NCI-H446 treated with DMSO at 0.1 percent for 48 hours (cell line): ENCODE measurements at places on chromosomes 2 and 18.

DNA sequence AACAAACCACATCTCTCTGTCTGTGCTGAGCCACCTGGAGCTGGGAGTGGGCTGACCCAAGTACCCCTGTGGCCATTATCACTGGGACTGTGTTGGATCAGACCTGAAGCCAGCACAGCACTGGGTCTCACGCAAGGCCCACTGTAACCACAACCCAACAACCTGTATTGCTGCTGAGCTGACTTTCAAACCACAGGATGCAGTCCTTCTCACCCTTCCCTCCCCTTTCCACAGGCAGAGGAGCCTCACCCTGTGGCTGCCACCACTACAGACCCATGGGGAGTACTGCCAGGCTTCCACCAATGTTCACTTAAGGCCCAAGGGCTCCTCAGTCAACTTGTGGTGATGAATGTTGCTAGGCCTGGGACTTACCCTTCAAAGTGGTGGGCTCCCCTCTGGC is 135.7 kb downstream of the DIS3L2 start:
- no peak for DNase-seq

DNA sequence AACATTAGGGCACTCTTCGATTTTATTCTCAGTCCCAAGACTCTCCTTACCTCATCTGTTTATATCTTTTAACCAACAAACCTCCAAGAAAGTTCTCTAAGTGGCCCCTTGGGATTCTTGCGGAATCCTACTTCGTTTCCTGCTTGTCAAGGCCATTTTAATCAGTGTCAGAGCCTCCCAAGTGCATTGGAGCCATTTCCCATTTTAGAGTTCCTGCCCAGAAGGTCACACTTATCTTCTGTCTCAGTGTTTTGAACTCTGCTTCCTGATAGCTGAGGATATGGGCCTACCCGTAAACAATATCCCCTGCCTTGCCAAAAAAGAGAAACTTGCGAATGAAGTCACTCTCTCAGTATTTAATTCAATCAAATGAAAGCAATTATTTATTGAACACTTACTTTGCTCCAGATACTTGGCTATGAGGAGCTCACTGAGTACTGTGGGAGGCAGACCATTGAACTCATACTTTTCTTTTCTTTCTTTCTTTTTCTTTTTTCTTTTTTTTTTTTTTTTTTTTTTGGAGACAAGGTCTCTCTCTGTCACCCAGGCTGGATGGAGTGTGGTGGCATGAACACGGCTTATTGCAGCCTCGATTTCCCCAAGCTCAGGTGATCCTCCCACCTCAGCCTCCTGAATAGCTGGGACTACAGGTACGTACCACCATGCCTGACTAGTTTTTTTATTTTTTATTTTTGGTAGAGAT is 5.7 kb upstream of the NOSTRIN start:
- DNase-seq: no peak

DNA sequence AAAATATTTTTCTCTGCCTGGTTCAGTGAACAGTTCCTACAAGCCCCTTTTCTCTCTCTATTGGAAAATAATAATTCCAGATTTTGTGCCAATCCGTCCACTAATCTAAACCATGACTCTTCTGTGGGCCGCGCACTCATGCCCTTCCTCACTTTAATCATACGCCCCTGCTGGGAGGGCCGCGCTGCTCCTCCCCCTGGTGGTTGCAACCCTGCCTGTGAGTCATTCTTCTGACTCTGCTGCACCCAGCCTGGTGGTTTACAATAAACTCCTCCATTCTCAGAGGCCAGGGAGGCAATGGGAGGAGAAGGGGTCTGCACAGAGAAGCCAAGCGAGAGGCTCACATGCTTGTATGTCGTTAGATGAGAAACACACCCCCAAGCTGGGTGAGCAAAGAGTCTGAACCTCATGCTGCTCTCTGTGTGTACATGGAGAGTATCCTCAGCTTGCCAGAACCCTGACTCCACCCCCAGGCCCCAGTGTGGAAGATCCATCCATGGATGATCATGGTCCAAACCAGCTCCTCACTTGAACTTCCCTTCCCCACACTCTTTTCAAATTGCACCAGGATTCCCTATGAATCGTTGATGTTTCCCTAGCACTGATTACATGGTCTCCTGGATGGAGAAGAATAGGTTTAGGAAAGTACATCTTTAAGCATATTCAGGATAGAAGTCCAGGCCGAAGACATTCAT is 228.9 kb downstream of the ANKRD30B start:
- no peak for DNase-seq

GRCh38 chr2:168626096-168626495 is 170.0 kb downstream of the CERS6 start:
- DNase-seq: no peak

GRCh38 chr18:3869848-3870247 is 419.9 kb downstream of the TGIF1 start:
- DNase-seq: peak; percentile 62

DNA sequence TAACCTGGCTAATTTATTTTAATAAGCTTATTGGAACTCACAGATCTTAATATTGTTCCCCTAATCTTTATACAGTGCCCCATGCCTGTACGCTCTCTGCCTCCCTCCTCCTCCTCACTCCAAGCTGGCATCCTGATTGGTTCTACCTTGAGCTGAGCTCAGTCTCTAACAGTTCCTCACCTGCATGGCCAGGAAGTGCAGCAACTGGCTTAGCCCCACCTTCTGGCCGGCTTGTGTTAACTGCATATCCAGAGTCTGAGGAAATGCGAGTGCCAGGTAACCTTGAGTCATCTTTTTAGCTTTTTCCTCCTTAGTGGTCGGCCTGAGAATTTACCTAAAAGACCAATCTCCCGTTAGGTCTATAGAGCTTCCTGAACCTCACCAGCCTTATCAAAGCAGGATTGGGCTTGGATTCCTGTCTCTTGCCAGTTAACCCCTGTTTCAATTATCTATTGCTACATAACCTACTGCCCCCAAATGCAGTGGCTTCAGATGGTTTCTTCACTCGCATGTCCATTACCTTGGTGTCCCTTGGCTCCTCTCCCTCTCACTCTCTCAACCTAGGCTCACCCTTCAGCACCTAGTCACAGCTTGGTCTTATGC is 89.5 kb upstream of the STK39 start:
- DNase-seq: no peak

- no peak for DNase-seq
Observed at GRCh38 chr2:240960309-240960970, 38.0 kb upstream of the SNED1 start.
